H1 (cell line): ENCODE measurements at places on chromosomes 16 and 17. TPM values are rescaled to one million over a fixed set of nuclear protein-coding genes. Genes with fewer than 3 reads are reported as not detected.

TMED6 gene
- 0.94 TPM in 1 of 2 replicates, not detected in the other for total RNA-seq

HID1 gene
- total RNA-seq = 13.8 and 15.1 TPM in 2 replicates

- no peak for DNase-seq
Measured at GRCh38 chr16:6615636-6616035, 717.0 kb upstream of the RBFOX1 start.

DNA sequence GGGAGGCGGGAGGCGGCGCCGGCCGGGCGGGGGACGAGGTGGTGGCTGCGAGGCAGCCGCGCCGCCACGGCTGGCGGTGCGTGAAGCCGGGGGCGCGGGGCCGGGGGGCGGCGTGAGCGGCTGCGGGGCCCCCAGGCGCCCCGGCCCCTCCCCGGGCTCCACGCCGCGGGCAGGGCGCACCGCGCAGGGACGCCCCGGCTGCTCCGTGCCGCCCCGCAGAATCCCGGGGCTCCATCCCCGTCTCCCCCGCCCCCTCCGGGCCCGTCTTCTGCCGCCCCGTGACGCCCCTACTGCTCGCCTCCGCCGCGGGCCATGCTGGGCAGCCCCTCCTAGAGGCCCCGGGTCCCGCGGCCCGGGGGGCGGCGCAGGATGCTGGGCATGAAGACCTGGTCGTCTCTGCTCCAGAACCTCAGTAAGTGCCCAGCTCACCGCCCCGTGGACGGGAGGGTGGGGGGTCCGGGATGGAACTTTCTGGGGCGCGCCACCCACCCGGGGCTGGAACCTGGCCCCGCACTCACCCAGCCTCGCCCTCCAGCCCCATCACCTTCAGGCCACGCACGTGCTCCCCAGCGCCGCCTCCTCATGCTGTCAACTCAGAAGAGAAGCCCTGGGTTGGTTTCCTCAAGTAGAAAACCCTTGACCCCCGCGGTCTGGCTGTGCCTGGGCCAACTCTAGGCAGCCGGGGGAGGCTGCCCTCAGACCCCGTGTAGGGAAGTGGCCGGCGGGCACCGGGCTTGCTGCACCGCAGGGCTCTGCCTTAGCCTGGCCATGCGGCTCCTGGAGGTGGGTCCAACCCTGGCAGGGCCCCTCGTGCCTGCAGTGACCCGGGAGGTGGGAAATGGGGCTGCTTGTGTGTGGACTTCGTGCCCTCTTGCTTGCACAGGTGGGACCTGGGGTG is 150.2 kb upstream of the GSE1 start:
- no peak for DNase-seq

DNA sequence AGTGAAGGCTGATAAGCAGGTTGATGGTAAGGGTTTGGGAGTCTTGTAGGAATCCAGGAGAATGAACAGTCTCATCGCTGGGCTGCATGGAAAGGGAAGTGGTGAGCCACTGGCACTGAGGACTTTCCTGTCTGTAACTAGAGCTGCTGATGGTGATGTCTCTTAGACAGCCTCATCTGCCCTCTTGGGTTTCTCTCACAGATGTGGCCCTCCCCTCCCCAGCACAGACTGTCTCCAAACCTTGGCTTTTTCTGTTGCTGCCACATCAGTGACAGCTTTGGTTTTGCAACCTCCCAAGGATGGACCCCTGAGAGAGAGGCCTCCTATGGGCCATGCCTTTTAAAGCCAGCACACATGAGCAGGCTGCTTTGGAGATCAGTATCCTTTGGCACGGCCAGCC is 16.9 kb downstream of the PLCG2 start:
- DNase-seq = no peak

GRCh38 chr17:80860703-80861417 is 130.8 kb upstream of the CHMP6 start:
- no peak for DNase-seq

DNA sequence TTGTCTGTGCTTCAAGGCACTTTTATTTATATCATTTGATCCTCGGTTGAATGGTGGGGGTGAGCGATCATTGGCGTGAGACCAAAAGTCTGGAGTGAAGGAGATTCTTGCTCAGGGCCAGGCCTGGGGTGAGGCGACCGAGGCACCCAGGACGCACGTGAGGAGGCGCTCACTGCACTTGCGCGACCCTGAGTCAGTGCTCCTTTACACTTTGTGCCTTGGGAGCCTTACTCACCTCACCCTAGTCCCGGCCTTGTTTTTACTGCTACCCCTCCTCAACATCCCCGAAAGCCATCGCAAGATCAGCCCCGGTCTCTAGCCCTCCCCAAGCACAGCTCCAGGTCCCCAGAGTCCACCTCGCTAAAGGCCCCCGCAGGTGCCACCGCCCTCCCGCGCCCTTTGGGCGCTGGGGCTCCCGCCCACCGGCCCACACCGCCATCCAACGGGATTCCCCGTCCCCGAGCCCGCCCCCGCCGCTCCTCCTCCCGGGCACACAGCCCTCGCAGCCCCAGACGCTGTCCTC is 496 bp downstream of the EZH1 start:
- DNase-seq = no peak

DNA sequence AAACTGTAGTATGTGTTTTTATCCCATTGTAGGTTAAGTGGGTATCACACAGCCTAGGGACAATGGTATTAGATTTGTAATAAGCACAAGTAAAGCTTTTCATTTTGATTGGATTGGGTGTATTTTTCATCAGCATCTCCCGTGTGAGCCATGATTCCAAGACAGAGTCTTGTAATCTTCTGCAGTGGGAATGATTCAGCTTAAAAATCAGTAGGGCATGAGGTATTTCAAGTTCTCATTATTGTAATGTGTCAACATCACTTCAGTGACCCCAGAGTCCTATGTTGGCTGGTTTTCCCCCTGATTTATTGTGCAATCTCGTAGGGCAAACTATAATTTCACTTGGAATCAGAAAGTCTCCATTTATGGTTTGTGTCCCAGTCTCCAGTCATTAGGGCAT is 833.2 kb upstream of the RBFOX1 start:
- DNase-seq = no peak

GRCh38 chr16:17574256-17574655 is 103.5 kb upstream of the XYLT1 start:
- DNase-seq = no peak

DNA sequence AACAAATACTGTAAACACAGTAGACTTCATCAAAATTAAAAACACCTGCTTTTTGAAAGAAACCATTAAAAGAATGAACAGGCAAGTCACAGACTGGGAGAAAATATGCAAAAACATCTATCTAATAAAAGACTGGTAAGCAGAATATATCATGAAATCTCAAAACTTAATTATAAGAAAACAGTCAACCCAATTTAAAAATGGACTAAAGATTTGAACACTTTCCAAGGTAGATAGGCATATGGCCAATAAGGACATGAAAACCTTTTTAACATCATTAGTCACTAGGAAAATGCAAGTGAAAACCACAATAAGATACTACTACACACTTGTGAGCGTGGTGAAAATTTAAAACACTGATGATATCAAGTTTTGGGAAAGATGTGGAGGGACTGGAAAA is 218.7 kb downstream of the CEP112 start:
- DNase-seq = no peak

GRCh38 chr16:2296661-2297505 is 29.0 kb upstream of the RNPS1 start:
- peak; percentile 71 for DNase-seq
